CD4-positive, alpha-beta T cell treated with Interleukin-10 for 1 hour (primary cell): ENCODE measurements at places on chromosomes 3 and 15.

- DNase-seq, result no peak
These were observed 481.3 kb downstream of the NAALADL2 start for GRCh38 chr3:175340338-175341015.

DNA sequence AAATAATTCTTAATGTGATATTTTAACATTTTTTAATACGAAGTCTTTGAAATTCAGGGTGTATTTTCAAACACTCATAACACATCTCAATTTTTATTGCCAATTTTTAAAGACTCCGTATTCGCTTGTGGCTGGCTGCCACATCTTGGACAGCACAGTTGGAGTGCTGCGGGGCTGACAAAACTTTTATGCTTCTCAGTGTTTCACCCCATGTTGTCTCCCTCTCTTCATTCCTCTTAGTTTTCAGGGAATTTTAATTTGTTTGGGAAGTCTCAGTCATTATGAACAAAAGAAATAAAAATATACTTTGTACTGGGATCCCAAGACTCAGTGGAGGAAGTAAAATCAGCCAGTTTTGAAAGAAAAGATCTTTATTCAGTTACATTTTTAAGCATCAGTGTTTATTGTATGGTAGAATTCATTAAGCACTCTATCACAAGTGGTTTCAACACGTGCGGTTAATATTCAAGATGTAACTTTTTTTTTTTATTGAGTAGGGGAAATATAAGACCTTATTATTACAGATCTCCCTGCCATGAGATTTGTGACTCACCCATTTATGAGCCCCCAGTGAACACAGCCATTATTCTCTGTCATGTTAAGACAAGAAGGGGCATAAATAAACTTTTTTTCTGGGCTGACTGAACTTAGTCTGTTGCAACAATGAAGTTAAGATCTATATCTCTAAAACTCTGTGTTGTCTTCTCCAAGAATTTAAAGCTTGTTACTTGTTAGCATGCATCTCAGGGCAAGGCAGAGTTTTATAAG is 26.8 kb downstream of the KAT2B start:
- no peak for DNase-seq

GRCh38 chr3:1677576-1678156 is 421.0 kb upstream of the CNTN4 start:
- DNase-seq, result no peak

DNA sequence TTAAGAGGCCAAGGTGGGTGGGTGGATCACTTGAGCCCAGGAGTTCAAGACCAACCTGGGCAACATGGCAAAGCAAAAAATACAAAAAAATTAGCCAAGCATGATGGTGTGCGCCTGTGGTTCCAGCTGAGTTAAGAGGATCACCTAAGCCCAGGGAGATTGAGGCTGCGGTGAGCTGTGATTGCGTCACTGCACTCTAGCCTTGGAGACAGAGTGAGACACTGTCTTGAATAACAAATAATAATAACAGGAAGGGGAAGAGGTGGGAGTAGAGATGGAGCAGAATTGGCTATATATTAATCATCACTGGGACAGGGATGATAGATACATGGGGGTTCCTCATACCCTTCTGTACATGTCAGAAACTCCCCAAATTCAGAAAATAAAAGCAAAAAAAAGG is 23.8 kb upstream of the NMB start:
- peak; percentile 46 for DNase-seq

- DNase-seq, result no peak
These were observed 2.9 kb downstream of the LNP1 start for GRCh38 chr3:100404250-100404548.

DNA sequence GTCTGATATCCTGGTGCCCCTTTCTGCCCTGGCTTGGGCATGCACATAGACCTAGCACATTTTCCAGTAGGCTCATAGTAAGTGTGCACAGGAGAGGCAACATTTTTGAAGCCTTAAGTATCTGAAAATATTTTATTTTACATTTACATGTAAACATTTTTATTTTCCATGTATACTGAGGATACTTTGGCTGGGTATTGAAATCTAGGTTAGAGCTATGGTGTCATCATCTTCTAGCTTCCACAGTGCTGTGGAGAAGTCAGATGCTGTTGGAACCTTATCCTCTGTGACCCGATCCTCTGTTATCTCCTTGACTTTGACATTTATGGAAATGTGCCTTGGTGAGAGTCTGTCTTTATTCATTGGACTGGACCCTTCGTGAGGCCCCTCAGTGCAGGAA is 74.1 kb downstream of the PLXNA1 start:
- DNase-seq, result no peak

- DNase-seq, result no peak
These were observed 181.8 kb downstream of the MCTP2 start for GRCh38 chr15:94412979-94413746.

DNA sequence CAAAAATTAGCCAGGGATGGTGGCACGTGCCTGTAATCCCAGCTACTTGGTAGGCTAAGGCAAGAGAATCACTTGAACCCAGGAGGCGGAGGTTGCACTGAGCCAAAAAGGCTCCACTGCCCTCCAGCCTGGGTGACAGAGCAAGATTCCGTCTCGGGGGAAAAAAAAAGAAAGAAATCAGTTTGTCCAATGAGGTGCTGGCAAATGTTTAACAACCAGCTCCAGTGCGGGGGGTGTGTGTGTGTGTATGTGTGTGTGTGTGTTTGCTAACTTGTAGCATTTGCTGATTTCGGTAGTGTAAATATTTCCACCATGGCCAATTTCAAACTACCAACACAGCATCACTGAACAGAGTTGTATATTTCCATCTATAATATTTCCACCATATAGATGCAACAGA is 23.8 kb upstream of the IDH2 start:
- DNase-seq, result no peak

DNA sequence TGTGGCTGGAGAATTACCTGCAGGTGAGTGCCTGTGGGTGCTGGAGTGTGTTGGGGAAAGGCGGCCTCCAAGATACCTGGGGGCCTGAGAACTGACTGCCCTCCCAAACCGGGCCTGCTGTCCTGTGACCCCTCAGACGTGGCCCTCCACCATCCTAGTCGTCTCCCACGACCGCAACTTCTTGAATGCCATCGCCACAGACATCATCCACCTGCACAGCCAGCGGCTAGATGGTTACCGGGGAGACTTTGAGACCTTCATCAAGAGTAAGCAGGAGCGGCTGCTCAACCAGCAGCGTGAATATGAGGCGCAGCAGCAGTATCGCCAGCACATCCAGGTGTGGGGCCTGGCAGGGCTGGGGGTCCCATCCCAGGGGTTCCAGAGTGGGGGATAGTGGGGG is 3.4 kb downstream of the ABCF3 start:
- DNase-seq, result no peak

DNA sequence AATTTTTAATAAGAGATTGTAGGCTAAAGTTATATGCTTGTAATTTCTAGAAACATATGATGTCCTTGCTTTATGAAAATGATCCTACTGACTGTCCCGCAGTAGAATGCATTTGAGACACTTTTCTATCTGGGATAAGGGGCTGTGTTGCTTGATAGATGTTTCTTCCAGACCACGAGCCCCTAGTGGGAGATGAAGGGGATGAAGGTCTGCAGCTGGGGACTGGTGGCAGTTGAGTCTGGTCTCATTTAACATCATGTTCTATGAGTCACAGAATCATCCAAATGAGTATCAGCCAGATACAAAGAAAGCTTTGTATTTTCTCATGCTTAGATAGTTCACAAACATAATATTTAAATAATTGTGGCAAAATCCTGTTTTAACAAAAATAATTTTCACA is 84.3 kb upstream of the PRTG start:
- DNase-seq, result no peak

DNA sequence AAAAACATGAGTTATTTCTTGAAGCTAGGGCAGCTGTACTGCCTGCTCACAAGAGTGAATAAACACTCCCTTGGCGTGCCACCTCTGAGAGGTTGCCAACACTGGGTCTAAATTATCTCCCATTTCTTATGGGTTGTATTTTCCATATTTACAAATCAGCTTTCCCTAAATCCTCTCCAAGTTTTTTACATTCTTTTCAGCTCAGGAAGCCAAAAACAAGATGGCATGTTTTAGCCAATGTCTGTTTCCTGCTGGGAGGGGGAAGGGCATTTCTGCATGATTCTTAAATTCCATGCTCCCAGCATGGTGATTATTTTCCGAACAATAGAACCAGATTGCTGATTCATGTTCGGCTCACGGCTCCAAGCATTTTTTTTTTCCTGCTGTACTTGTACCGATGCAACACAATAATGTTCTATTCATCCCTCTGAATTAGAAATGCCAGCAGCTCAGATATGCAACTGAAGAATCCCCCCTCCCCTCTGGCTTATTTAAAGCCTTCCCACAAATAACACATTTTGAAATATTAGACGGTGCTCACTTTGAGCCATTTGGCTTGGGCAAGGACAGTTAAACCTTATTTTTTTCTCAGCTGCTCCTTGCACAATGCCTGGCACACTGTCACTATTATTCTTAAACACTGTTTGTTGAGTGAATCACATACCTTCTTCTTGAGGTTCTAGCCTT is 252.5 kb downstream of the THRB start:
- DNase-seq, result no peak

GRCh38 chr15:52208306-52208946 is 17.2 kb upstream of the GNB5 start:
- peak; percentile 80 for DNase-seq

DNA sequence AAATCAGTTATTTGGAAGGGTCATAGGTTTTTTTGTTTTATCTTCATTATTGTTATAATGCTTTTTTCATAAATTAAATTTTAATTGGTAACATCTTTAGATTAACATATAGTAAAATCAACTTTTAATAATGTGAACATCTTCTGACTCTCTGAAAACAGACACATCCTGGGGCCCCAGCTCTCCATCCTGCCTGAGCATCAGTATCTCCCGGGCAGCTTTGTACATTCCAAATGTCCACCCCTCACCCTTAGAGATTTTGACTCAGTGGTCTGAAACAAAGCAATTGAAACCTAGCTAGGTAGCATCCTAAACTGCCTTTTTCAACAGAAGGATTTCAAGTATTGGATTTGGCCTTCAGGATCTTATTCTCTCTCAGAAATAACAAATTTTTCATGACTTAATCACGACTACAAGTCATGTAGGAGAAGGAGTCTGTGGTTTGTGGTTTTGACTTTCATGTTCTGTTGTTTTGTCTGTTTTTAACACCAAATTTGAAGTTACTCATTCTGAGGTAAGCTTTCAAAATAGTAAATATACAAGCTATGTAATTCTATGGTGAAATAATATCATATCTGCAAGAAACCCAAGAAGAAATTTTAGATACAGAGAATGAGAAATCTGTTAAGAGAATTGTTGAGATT is 147.3 kb upstream of the UBE2E2 start:
- no peak for DNase-seq

DNA sequence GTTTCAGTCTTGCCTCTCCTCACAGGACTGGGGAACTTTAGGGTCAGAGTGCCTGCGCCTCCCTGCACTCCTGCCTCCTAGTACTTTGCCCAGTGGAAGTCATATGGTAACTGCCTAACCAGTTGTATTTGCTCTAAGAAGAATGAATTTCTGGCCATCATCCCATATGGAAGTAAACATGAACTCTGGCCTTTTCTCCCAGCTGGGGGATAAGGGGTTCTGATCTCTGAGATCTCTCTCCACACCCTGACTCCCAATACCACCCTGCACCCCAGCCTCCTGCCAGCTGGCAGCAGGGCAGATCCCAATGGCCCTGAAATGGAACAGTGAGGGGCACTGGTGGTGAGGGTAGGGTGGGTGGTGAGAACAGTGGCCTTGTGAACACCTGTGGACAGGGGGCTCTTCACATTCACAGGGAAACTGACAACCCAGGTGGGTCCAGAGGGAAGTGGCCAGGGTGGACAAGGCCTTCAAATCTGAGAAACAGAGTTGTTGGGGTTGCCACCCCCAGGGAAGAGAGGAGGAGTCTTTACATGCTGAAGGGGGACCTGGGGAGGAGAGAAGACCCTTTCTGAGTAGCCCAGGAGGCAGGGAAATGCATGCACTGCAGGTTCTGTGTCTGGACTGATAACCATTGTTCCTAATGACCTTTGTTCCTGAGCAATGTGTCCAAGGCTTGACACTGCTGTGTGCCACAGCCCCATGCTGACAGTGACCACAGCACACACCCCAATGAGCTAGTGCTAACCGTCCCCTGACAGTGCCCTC is 36.9 kb downstream of the RHCG start:
- DNase-seq, result no peak

DNA sequence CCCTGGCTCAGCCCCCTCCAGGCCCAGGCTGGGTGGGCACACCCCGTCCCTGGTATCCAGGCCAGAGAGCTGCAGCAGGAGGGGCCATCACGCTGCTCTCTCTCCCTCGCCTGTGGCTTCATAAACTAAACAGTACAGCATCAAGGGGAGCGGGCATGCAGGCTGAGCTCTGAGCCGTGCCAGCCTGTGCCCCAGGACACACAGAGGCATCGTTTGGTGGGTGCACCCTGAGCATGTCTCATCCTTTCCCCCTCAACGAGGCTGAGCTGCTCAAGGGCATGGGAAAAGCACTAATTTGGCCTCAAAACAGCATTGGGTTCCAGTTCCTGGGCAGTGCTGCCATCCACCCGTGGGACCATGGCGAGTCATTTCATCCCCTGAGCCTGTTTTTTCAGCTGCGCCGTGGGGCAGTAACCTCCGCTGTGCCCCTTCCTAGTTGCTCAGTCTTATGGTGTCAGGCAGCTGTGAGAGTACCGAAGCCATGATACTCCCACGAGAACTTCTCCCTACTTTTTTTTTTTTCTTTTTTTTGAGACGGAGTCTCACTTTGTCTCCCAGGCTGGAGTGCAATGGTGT is 79.6 kb downstream of the CPN2 start:
- no peak for DNase-seq

DNA sequence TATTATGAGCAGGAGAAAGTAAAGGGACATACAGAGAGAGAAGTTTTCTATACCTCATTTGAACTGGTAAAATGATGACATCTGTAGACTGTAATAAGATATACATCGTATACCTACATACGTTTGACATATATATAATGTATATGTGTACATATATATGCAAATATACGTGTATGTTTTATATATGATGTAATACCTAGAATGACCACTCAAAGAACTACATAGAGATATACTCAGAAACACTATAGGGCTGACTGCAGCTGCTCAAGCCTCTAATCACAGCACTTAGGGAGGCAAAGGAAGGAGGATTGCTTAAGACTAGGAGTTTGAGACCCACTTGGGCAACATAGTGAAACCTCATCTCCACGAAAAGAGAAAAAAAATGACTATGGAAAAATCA is 48.5 kb upstream of the MCTP2 start:
- DNase-seq, result no peak

DNA sequence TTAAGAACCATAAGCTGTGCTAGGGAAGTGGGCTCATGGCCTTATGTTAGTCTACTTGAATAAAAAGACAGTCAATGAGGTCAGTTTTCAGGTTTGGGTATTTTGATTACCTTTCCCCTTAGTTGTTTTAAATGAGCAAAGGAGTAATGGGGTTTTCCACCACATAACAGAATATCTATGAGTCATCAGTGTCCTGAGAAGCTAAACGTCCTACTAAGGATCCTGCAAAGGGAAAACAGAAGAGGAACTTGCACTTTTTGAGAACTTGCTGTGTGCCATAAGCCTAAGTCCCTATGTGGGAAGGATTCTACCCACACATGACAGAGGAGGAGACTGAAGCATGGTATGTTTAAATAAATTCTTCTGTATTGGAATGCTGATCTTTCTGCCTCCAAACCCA is 292.8 kb upstream of the TMC3 start:
- no peak for DNase-seq
